Stimulated activated CD4-positive, alpha-beta T cell treated with anti-CD3 and anti-CD28 coated beads, Interleukin-4, amount 100 ng/mL, for 24 hours (primary cell): ENCODE measurements at places on chromosomes 5 and 9.
A peak's percentile ranks its signal among the peaks of the same experiment; 100 is the strongest.

DNA sequence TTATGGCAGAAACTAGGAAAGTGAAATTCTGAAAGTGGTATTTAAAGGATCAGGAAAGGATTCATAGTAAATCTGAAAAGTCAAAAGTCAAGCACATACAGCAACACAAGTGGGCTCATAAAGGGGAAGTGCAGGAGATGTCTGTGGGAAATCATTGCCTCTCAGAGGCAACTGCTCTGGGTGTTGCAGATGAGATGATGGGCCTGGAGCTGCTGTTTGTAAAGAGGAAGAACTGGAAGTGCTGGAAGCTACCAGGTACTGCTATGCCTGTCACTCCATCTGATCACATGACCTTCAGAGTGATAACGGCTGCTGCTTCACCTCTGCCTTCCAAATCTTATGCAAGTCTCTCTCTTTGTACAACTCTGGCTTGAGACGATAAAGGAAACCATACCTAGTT, 55.9 kb downstream of the ADRB2 start:
- DNase-seq: no peak

DNA sequence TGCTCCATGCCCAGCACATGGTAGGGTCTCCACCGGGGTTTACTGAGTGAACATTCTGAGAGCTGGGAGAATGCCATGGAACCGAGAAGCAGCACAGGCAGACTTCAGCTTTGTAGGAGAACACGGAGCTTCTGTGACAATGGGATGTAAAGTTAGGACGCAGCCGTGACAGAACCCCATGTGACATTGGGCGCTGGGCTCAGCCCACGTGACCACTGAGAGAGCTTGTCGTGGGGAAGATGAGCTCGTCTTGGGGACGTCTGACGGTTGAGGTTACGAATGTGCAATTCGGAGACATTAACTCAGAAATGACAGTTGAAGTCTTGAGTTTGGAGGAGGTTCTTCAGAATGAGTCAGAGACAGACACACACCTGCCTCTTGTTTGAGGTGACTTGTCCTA, 13.5 kb downstream of the SDHA start:
- DNase-seq: no peak

GRCh38 chr5:62568143-62568542, 10.5 kb upstream of the LRRC70 start:
- DNase-seq: no peak

DNA sequence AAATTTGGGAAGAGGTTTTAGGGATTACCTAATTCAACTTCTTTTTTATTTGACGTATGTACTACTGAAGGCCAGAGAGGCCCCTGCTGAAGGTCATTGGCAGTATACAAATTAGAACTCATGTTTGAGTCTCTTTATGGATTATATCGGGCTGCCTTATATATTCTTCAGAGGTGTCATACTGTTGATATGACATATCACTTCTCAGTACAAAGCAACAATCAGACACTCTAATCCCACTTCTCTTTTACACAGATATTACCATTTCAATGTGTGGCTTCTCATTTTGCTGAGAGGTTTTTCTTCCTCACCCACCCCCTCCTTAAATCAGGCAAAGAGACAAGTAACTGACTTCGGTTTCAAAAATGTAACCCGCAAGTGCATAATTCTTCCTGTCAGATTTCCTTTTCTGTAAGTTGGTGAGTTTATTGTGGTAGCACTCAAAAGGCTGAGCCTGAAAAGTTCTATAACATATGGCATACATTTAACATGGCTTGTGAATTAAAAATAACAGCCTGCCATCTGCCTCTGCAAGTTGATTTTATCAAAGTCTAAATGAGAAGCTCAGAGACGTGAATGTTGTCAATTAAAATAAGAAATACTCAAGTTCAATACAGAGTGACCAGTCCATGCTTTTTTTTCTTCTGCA, 163.6 kb upstream of the RORB start:
- DNase-seq: no peak

- no peak for DNase-seq
These were observed 710.2 kb upstream of the ACO1 start for GRCh38 chr9:31674264-31674663.

- DNase-seq: no peak
These were observed 92.4 kb upstream of the ANXA1 start for GRCh38 chr9:73059247-73059646.

DNA sequence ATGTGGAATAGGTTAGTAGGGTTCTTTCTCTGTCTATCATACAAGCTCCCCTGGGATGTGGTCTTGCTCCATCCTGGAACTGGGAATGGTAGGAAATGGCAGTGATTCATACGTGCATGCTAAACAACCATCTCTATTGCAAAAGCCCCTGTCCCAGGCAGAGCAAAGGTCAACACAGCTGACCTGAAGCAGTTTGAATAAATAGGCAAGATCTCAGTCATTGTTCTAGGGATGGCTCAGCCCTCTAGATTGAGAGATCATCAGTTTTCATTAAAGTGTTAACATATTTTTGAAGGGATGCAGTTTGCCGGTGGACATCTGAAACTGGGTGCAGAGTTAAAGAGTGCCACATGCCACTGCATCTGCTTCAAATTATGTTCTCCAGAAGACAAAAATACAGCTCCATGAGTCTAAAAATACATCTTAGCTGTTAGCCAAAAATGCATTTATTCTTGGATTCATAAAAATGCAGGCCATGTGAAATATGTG, 224.1 kb downstream of the ESM1 start:
- DNase-seq: no peak

DNA sequence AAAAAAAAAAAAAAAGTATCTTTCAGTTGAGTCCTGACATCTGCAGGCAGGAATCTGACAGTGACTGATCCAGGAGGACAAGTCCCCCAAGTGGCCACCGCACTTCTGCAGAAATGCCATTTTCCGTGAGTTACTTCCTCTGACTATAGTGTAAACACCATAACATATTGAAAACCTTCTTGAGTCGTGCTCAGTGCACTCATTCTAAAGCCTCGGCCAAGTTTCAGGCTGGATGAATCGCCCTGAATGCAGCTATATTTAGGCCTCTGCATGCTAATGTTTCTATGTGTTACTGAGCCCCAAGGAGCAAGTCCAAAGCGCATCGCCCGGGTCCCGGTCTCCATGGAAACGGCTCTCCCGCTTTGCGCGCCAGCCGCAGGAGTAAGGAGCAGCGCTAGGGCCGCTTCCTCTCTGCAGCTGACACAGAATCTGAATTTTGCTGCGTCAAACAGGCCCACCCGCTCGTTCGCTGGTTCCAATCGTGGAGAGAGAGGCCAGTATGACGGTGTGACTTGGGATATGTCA, 335.4 kb downstream of the MSX2 start:
- DNase-seq: peak; percentile 7

GRCh38 chr5:170736966-170737365, 46.6 kb upstream of the GABRP start:
- DNase-seq: no peak

DNA sequence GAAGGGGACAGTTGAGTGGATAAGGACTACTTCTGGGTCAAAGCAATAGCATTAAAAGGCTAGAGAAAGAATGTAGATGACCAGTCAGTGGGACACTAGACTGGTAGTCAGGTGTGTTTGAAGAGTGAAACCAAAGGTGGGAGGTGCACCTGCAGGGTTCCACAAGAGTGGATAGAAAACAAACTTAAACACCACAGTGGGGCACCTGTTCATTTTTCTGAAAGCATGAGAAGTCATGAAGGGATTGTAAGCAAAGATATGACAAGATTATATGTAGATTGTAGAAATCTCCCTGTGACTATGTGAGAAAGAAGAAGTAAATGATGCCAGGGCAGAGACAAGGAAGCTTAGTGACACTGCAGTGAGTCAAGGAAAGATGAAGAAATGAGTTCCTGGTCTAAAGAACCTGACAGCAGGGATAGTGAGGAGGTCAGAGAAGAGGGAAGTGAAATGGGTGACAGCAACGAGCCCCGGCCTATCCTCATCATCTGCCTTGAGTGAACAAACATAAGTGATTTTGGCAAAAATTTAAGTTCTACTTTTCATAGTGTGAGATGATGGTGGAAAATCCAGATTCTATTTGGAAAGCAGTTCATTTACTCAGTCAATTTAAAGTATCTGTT, 296.9 kb downstream of the TLE4 start:
- DNase-seq: no peak

GRCh38 chr5:31655491-31655890, 16.6 kb downstream of the PDZD2 start:
- DNase-seq: no peak

GRCh38 chr9:134210908-134211810, 46.8 kb upstream of the RNU6ATAC start:
- DNase-seq: no peak

DNA sequence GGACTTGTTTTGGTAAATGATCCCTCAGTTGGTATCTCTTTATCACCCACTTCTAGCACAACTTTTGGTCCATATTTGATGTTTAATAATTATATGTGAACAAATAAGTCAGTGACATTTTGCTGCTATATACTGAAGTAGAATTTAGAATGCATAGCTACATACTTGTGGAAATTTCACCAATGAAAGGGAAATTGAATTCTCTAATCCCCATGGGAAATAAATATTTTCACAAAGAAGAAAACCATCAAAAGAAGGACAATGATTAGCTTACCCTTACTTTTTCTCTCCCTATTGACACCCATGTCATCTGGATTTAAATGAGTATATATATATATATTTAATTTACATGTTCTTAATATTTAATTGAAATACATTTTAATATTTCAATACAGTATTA, 94.3 kb upstream of the DAB2 start:
- no peak for DNase-seq

DNA sequence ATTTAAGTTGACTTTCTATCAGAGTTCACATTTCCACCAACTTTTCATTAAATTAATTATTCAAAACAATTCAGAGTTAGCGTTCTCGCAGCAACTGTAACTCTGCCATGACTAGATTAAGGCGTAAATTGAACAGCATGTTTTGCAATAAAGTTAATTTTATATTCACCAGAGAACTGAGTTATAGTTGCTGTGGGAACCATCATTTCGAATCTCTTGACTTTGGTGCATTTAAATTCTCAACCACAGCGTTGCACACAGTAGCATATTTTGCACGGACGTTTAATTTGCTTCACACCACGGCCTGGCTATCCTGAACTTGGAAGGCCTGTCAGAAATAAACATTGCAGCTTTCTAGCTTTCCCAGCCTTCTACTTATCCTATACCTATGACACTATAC, 144.3 kb upstream of the WWC1 start:
- no peak for DNase-seq

- no peak for DNase-seq
These were observed 87.6 kb downstream of the AMBP start for GRCh38 chr9:113990570-113990907.

- DNase-seq: no peak
These were observed 341.9 kb downstream of the TMEM167A start for GRCh38 chr5:82735160-82735789.

DNA sequence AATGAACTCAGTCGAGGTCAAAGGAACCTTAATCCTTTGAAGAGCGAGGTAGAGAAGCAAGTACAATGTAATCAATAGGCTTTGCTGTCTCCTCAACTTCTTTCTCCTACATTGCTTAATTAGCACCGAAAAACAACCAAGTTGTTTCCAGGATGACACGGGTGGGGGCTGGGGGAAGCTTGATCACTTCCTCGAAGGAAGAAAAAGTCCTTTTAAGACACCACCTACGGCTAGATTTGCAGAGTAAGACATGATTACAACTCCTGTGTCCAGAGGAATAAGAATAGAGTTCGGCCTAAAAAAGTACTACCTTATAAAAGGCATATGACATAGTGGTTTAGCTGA, 811 bp upstream of the ARRDC3 start:
- peak; percentile 18 for DNase-seq

DNA sequence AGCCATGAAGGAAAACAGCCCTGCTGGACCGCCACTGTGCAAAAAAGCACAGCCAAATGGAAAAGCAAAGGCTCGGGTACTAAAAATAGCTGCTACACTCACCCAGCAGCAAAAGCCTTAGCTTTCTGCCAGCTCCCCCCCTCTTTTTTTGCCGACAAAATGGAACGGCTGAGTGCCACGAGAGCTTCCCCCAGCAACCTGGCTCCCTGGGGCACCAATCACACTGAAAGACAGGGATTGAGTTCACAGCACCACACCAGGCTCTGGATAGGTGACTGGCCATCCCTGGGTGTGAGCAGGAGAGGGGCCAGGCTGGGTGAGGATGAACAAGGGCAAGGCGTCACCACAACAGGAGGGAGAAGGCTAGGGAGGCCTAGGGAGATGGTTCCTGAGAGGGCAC, 66.7 kb downstream of the SIL1 start:
- no peak for DNase-seq

- DNase-seq: no peak
These were observed 32.6 kb downstream of the SPATA31D1 start for GRCh38 chr9:82021198-82021597.
